Stimulated activated CD8-positive, alpha-beta memory T cell treated with anti-CD3 and anti-CD28 coated beads, Interleukin-4, amount 100 ng/mL, for 4 hours (primary cell): ENCODE measurements at places on chromosomes 5 and 9.

DNA sequence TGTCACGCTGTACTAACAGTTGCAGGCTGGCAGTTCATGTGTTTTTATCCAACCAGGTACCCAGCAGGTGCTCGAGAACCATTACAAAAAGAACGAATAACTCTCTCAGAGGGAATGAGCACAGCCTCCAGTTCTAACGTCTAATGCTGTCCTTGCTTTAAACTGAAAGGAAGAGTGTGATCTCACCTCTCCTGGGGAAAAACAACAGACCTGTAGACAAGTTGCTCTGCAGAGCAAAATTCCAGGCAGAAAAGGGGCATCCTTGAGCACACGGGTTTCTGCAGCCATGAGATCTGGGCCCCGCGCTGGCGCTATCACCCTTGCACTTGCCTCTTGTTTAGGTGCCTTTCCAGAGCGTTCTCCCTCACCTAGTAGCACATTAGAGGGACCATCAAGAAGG, 92.5 kb upstream of the DNAH5 start:
- DNase-seq: no peak

DNA sequence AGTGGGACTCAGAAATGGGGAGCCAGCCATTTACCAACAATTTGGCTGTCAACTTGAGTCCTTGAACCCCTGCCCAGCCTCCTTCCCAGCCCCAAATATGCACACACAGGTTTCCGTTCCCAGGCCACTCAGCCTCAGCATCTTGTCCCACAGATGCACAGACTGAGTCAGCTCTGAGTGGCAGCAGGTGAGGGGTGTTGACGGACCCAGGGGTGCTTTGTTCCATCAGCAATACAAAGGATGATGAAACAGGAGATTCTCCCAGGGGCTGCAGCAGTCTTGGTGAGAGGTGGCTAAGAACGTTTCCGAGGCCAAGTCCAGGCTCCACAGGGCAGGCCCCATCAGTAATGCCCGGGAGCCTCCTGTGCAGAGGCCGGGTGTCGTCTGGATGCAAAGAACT, 4.9 kb upstream of the OLFM1 start:
- DNase-seq: no peak

DNA sequence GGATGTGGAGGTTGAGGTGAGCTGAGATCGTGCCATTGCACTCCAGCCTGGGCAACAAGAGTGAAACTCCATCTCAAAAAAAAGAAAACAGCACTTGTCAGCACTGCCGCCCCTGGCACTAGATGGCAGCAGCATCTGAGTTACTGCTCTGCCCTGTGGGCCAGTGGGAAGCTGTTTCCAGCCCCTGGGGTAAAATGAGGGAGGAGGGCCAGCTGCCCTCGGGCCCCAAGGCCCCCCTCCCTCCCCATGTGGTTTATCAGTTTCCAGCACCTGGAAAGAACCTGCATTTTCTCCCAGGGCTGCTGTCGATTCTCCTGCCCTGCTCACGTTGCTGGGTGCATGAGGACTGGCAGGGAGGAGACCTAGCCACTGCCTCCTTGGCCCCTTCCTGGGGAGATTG, 13.2 kb upstream of the CEL start:
- no peak for DNase-seq

DNA sequence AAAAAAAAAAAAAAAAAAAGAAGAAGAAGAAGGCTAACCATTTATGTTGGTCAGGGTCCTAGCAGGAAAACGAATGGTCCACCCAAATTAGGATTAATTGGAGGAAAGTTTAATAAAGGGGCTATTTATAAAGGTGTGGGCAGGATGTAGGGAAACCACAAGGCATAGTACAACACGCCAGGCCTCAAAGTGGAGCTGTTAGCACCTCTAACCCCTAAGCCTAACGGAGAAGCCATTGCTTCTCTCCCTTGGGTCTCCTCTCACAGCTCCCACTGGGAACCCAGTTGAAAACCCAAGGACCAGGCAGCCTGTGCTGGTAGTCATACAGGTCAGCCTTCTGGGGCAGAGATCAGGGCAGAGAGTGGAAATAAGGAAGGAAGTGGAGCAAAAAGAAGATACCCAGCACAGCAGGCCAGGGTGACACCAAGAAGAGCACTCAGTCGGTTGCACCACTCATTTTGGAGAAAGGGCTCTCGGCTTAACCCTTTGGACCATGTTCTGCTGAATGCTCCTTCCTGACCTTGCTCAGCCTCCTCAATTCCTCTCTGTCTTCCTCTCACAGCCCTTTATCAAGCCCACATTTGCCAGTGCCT, 8.8 kb upstream of the GLIPR2 start:
- DNase-seq: no peak

GRCh38 chr5:126865299-126865698, 88.4 kb downstream of the LMNB1 start:
- DNase-seq: no peak

GRCh38 chr5:113153512-113154097, 177.0 kb downstream of the DCP2 start:
- no peak for DNase-seq

DNA sequence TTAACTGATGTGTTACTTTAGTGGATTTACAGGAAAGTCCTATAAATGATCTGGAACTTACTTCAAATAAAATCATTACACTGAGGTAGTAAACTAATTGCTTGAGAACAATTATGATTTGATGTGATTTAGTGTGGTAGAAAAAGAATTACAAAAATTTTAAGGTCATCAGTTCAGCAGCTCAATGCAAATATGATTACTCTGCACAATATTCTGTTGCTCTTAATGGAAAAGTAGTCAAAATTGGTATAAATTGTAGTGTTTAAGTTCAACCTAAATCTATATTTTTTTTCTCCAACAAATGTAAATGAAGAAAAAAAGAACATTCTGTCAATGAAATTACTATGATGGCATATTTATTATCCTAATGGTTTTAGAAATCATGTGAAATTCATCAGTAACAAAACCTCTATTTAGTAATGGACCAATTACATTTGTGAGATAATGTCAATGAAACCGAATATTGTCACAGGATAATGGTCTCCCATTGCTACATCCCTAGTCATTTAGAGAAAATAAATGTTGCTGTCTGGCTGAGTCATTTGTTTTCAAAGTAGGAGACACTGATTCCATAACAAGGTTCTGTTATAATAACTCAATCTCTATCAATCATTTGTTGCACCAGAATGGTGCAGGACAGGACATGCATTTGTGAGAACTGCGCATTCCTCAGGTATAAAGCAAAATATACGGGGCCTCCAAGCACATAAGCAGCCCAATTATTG, 177.1 kb downstream of the NFIB start:
- no peak for DNase-seq

DNA sequence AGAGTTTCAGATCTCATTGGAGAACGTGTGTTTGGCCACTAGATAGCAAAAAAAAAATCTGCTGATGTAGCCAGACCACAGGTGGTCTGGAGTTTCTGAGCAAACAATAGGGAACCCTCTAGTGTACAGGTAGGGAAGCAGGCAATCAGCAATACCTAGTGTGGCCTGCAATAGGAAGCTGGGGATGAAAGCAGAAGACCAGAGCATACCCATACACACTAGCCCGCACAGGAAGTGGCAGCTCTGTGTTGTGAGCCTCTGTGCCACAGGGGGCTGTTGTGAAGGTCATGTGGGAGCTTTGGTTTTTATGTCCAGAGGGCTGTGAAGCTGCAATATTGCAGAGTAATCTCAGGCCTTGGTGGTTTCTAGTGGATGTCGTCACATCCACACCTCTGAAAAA, 81.2 kb downstream of the MTAP start:
- no peak for DNase-seq

- DNase-seq: no peak
Measured at GRCh38 chr9:4732890-4733289, 8.1 kb downstream of the AK3 start.

DNA sequence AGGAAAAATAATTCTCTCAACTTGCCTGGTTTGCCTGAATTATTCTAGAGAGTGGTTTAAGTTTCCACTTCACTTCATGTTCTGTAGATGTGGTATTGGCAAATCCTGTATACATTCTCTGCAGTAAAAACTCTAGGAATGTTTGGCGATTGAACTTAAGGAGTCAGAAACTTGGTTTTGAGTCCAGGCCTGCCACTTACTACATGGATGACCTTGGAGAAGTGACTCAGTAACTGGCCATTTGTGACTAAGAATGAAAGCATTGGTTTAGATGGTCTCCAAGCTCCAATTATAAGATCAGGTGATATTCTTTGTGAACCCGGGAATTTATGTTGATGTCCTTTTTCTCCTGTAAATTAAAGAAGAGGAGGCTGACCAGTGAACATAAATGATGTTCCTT, 233.8 kb downstream of the GAS1 start:
- DNase-seq: no peak
